ENCODE measurements at places on chromosomes 6 and 20.

GRCh38 chr6:126718600-126719327 is 378.8 kb downstream of the CENPW start:
- DNase-seq = no peak

GRCh38 chr6:33856655-33857054 is 52.9 kb upstream of the MLN start:
- no peak for DNase-seq

DNA sequence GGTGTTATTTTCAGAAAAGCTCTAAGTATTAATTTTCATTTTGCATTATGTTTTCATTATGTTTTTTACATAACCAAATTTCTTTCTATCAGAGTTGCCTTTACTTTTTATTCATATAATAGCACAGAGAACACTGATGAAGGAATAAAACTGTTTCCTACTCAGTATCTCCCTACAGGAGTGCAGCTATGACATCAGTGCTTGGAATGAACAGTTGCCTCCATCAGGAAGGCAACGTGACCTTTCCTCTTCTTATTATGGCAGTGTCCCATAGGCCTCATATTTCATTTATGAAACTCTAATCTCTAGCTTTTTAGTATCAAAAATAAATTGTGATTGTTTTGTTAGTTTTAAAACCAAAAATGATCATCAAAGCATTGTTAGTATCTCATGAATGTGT is 712.8 kb downstream of the CD109 start:
- DNase-seq = no peak

- no peak for DNase-seq
Measured at GRCh38 chr20:21272279-21272678, 30.9 kb upstream of the XRN2 start.

GRCh38 chr20:23515250-23515939 is 24.5 kb downstream of the CST8 start:
- DNase-seq = no peak

DNA sequence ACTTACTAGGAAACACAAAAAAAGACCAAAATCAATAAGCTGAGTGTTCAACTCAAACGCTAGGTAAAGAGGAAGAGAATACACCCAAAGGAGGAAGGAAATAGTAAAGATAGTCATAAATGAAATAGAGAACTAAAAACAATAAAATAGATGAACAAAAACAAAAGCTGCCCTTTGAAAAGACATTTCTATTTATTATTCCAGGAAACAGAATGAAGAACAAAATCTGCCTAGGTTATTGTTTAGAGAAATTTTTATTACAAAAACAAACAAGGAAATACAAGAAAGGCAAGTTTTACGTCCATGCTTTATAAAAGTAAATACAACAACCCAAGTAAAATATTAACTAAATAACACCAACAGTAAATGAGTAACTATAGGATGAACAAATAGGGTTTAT is 20.1 kb downstream of the HLA-DMB start:
- DNase-seq = no peak

GRCh38 chr6:72855471-72855870 is 233.6 kb downstream of the KCNQ5 start:
- no peak for DNase-seq

DNA sequence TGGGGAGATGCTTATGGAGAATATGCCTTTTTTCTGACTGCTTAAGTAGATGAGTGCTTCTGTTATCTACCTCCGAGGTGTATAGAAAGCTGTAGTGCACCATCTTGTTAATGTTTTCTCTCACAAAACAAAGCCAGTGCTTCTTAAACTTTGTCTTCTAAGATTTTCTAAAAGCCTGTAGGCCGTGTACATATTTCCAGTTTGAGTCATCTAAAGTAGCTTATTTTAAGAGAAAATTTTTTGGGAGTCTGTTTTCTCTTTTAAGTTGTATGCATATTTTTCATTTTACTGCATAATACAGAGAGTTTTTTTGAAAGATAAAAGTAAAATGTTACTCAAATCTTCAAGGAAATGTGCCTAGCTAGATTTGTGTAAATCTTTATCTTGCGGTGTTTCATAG is 151.7 kb downstream of the GRIK2 start:
- DNase-seq = no peak

All from head of caudate nucleus (tissue), 42 donors.